Jurkat, Clone E6-1 (cell line): ENCODE measurements at places on chromosomes 7 and 10.

DNA sequence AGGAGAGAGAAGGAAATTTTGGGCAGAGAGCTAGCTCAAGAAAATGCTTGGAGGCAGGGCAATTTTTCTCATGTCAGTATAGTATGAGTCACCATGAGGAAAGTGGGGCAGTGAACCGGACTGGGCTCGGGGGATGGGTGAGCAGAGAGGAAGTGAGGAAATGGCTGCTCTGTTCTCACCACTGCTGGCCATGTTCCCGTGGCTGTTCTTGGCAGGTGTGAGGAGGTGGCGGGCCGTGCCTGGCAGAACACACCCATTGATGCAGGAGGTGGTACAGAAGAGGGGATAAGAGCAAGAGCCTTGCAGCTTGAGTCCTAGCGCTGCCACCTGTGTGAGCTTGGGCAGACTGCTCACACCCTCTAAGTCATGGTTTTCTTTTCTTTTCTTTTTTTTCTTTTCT lies 304.4 kb upstream of the LYZL1 start:
- no peak for DNase-seq

DNA sequence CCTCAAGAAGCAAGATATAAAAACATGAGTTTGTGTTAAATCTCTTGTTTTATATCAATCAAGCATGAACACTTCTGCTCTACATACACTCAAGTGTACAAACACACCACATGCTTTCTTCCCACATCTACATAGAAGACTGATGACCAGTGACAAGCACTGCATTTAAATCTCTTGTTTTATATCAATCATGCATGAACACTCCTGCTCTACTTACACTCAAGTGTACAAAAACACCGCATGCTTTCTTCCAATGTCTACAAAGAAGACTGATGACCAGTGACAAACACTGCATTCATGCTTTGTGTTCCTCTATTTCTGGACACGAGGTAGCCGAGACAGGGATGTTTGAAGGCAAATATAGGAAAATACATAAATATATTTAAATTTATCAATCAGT lies 642.0 kb upstream of the PFKP start:
- DNase-seq: no peak

- no peak for DNase-seq
These were observed 1.2 kb downstream of the GATA3 start for GRCh38 chr10:8055420-8056349.

DNA sequence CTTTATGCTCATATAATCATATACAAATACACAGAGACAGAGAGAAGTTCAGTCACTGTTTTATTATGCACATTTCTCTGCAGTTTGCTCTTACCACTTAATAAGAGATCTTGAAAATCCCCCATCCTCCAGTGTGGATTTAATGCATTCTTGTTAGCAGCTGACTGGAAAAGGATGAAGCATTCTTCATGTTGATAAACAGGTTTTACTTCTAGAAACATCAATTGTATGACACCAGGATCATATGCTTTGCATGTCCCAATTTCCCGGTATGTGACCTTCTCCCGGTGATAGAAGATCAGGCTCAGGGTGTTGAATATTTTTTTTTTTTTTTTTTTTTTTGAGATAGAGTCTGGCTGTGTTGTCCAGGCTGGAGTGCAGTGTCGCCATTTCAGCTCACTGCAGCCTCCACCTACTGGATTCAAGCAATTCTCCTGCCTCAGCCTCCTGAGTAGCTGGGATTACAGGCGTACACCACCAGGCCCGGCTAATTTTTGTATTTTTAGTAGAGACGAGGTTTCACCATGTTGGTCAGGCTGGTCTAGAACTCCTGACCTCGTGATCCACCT lies 6.2 kb upstream of the CREB3L2 start:
- no peak for DNase-seq

GRCh38 chr10:128894641-128895040 lies 572.4 kb upstream of the MGMT start:
- no peak for DNase-seq

GRCh38 chr7:4727914-4728705 lies 46.0 kb downstream of the FOXK1 start:
- DNase-seq: no peak

GRCh38 chr7:28688651-28689050 lies 269.5 kb downstream of the TRIL start:
- no peak for DNase-seq

GRCh38 chr10:71270301-71271220 lies 48.5 kb upstream of the SLC29A3 start:
- DNase-seq: peak; percentile 51

GRCh38 chr7:26046150-26046549 lies 105.8 kb upstream of the NFE2L3 start:
- no peak for DNase-seq

GRCh38 chr7:43764039-43764761 lies 5.7 kb downstream of the BLVRA start:
- DNase-seq: no peak

- DNase-seq: no peak
These were observed 18.8 kb downstream of the NOBOX start for GRCh38 chr7:144384555-144385245.

- DNase-seq: no peak
These were observed 166.3 kb upstream of the RNF32 start for GRCh38 chr7:156474241-156474743.

DNA sequence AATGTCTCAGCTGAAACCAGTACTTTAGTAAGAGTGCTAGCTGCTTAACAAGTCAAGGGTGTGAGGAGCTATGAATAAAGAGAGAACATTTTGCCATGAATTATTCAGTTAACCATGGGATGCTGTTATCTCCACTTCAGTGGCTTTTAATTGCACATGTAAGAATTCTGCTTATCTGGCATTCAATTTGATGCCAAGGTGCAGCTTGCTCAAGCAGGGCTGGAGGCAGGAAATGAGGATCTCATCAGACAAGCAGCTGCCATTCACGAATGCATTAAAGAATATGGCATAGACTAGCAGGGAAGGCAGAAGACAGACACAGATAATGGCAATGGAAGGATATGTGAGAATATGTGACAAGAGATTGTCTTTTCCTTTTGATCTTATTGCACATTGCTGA lies 697.8 kb downstream of the NRG3 start:
- DNase-seq: no peak

GRCh38 chr10:29397221-29397620 lies 108.4 kb downstream of the LYZL1 start:
- no peak for DNase-seq

DNA sequence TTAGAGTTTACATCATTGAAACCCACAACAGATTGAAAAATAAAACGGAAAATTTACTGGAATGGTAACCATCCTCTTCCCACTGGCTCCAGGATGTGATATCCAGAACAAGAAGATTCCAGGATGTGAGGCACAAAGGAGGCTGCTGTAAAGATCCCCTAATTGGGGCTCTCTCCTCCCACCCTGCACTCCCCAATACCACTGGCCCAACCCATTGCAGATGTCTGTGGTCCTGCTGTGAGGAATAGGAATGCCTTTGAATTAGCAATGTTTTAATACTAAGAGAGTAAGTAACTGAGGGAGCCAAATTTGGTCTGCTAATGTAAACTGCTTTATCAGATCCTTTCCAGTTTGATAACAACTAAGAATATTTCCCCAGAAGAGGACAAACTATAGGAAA lies 225.9 kb upstream of the INHBA start:
- no peak for DNase-seq

DNA sequence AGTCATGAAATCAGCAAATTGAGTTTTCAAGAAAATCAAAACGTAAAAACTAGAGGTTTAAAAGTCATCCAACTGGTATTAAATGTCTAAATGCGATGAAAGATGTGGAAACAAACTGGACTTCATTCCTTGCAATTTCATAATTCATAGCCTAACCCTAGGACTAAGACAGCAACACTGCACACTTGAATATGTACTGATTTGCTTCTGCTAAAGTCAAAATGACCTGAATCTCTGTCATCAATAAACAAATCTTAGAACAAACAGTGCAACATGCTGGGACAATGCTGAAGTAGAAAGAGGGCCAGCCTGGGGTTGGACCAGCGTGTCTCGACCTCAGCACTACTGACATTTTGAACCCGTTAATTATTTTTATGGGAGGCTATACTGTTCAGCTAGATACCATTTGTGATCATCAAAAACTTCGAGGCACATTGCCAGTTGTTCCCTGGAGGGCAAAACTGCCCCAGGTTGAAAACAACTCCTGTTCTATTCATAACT lies 47.1 kb downstream of the MYOF start:
- no peak for DNase-seq

- DNase-seq: no peak
These were observed 103.0 kb downstream of the TCF7L2 start for GRCh38 chr10:113053091-113053490.

DNA sequence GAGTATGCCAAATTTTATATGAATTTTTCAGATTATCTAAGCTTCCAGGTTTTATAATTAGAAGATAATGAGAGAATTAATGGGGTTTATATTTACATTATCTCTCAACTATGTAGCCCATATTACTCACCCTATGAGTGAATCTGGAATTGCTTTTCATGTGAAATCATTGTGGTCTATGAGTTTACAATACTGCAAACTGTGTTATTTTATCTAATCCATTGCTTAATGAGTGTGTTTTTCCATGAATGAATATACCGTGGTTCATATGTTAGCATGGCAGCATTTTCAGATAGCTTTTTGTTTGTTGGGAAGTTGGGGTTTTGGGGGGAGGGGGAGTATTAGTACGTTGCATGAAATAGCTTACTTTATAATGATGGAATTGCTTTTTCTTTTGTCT lies 44.5 kb downstream of the FGFBP3 start:
- DNase-seq: no peak

- peak; percentile 86 for DNase-seq
These were observed 4.9 kb downstream of the GATA3 start for GRCh38 chr10:8059191-8059936.

GRCh38 chr7:50101873-50102272 lies 8.8 kb upstream of the ZPBP start:
- no peak for DNase-seq

DNA sequence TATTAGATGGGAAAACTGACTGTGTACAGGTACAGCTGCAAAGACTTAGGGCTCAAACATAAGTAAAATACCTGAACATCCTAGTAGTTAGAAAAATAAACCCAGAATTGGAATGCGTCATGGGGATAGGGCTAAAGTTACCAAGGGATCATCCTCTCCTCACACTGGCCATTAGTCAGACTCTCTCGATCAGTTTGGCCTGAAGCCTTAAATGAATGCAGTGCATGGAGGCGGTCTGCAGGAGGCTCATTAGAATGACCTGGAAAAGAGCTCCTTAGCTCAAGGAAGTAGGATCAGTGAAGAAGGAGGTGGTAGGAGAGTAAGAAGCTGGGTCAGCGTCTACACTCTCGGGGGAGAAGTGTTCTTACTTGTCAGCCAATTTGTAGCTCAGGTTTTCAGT lies 35.3 kb downstream of the DENND2A start:
- DNase-seq: no peak

DNA sequence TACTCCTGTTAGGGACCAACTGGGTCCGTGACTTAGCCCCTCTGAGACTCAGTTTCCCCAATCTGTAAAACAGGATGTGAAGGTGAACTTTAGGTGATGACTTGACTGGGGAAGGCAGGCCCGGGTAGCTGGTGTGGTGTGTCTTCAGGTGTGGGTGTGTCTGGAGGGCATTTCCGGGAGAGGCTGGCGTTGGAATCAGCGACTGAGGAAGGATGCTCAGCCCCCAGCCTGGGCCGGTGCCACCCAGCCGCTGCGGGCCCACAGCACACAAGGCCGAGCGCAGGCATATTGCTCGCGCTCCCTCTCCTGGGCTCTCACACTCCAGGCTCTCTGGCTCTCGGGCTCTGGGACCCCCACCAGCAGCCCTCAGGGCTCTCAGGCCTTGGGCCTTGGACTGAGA lies 31.7 kb upstream of the CNPY1 start:
- DNase-seq: no peak

- peak; percentile 5 for DNase-seq
These were observed 61.6 kb downstream of the MTURN start for GRCh38 chr7:30196408-30196807.

DNA sequence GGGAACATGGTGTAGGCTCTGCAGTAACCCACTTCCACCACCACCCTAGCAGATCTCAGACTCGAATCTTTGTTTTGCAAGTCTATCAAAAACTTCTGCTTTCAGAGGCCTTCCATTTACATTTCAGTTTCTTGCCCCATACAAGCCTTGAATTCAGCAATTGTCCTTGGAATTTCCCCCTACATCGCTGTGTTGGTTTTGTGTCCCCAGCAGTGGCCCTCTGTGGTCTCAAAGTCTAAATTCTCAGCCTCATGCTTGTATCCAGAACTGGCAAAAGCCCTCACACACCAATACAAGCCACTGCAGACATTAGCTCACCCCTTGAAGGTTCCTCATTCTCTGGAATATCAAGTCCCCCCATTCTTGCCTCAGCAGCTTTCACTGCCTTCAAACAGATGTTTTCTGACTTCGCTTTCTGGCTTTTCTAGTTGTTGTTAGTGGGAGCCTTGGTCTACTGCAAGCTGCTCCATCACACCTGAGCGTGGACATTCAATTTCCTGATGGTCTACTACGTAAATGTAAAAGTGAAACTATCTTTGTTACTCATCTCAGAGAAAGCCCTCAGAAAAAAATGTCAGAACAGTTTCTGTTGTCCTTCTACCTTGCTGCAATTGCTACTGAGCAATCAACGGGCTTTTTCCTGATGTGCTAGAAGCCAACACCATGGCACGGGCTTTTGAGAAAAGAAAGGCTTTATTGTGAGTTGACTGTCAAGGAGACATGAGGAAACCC lies 1.8 kb upstream of the NUB1 start:
- no peak for DNase-seq

GRCh38 chr10:117240621-117241529 lies at the start of gene SLC18A2:
TSS of gene SLC18A2 (plus strand) at chr10:117241114. CDS start at chr10:117241694, 580 bp downstream.
- no peak for DNase-seq

DNA sequence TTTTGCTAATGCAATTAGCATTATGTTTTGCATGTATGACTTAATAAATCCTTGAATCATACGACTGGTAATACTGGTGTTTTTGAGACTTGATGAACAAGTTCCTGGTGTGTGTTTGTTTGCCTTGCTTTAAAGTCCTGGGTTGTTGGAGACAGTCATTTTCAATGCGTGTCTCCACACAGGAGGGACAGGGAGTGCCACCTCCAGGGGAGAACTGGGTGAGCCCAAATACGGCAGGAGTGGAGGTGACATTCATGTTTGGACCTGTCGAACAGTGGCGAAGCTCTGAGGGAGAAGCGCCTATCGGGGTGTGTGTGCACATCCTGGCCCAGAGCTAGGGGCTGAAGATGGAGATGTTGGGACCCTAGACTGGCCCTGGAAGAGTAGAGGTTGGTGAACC lies 43.8 kb downstream of the DAGLB start:
- DNase-seq: no peak

DNA sequence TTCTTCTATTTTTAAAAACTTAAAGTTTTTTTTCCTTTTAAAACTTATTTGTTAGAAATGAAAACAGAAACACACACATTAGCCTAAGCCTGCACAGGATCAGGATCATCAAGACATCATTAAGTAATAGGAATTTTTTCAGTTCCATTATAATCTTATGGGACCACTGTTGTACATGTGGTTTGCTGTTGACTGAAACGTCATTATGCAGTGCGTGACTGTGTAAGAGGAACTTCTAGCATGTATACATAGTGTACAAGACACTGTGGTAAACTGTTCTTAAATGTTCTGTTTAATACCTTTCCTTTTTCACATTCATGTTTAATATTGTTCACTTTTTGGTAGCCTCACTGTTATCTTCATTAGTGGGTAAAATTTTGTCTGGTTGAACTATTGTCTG lies 12.1 kb downstream of the ENTPD7 start:
- DNase-seq: no peak
